Cerebellar nuclear complex (tissue), 1 donor: ENCODE measurements at places on chromosomes 3 and 15.

- peak; percentile 28 for DNase-seq
These were observed 69.7 kb upstream of the UBE3A start for GRCh38 chr15:25508369-25509002.

GRCh38 chr15:51093488-51093838, 1.2 kb downstream of the TNFAIP8L3 start:
- no peak for DNase-seq

DNA sequence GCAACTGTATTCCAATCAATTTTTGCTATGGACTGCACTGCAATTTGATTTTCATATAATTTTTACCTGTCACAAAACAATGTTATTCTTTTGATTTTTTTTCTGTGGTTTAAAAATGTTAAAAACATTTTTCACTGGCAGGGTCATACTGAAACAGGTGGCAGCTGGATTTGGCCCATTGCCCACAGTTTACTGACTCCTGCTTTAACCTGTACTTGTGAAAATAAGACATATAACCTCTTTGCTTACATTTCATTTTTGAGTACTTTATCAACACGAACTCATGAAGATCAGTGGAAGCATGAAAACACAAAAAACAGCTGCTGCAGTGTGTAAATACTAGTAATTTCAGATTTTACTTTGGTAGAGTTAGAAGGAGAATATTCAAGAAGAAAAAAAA, 313.1 kb downstream of the WDR72 start:
- no peak for DNase-seq

- DNase-seq: no peak
These were observed 23.3 kb downstream of the NEK11 start for GRCh38 chr3:131050001-131050400.

GRCh38 chr3:38032328-38032865, 3.0 kb upstream of the PLCD1 start:
- DNase-seq: no peak

DNA sequence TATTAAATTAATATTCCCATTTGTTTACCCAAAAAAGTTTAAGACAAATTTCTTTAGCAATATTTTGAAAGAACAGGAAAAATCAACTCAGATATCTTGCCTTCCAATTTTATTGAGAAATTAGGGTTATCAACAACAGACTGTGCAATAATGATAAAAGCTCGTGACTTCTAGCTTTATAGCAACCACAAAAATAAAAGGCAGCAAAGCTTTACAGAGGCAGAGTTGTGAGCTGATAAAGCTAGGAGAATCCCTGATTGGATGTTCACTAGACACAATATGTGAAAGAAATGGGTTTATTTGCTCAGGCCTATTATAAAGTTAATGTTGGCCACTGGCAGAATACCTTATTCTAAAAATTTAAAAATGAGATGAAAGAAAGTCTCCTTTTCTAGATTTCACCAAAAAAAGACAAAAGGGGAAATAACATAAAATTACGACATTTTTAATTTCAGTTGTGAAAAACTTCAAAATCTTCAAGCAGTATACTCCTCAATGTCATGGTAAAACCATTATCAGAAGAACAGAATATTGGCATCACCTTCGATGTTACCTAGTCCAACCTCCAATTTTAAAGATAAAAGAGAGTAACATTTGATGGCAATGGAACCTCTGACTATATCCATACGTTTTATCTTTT, 2.8 kb downstream of the VPS13C start:
- DNase-seq: no peak

GRCh38 chr3:156207802-156208685, 87.7 kb downstream of the KCNAB1 start:
- DNase-seq: no peak

GRCh38 chr3:171801738-171802589, 8.3 kb downstream of the PLD1 start:
- no peak for DNase-seq

DNA sequence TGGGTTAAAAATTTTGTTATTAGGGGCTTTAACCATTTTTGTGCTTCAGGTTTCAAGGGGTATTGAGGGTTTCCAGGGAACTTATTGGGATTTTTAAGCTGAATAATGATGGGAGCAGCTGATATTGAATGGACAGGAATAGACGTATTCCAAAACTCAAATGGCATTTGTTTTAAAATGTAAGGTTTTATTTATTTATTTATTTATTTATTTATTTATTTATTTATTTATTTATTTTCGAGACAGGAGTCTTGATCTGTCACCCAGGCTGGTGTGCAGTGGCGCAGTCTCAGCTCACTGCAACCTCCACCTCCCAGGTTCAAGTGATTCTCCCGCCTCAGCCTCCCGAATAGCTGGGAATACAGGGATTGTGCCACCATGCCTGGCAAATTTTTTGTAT, 22.2 kb upstream of the SENP7 start:
- no peak for DNase-seq

GRCh38 chr3:150783920-150784746, 21.2 kb upstream of the SIAH2 start:
- DNase-seq: no peak

DNA sequence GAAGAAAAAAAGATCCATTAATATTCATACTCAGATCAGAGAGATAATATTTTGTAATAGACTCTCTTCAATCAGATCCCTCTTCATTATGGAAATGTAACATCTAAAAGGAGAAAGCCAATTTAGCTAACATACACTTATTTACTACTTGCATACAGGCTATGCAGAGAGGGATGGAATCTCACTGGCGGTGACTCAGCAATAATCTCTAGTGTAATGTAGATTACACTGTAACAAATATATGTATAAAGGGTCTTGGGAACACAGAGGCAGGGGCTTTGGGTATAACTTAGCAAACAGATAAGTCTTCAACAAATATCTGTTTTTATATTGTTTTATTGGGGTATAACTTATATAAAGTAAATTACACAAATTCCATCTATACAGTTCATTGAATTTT, 69.6 kb downstream of the CGNL1 start:
- DNase-seq: no peak

DNA sequence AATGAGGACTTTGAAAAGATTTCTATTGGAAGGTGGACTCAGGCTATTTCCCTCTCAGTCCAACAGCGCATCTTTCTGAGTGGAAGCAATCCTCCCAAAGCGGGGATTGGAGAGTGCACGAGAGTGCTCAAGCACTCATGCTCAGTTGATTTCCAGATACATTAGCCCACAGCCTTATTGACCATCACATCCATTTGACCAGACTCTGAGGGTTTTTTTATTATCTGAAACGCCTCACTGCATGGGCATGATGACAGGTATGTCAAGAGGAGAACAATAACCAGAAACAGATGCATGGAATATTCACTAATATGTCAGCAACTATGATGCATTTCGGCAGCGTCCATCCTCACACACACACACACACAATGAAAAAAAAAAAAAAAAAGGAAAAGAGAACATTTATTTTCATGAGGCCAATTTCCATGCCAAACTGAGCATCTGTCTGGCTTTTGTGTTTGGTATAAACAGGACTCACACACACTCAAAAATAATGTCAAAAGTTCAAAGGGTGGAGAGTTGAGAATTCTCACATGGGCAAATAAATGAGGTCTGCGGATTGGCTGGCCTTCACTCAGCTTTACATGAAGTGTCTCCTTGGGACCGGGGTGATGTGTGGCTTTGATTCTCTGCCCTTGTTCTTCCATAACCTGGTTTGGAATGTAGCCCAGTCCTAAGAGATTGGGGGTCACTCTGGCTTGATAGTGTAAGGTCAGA, 371.6 kb downstream of the MCTP2 start:
- DNase-seq: no peak

DNA sequence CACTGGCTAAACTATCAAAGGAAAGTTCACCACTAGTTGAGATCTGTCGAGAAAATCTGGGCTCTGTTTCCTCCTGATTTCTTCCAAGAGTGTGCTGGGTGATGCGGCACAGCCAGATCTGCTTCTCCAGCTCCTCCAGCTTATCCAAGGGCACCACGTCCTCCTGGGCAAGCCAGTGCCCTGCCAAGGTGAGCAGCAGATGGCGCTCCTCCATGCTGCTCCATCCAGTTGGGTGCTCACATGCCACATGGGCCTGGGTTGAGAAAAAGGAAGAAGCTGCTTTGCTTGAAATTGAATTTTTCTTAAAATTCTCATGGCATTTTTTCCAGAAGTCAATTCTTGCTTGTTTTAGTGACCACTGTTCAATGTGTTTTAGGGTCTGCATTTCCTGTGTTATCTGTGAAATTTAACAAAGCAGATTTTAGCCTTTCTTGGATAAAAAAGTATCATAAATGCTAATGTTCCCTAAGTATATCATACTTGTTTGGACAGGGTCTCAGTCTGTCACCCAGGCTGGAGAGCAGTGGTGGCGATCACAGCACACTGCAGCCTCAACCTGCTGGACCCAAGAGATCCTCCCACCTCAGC, 47.3 kb downstream of the EIF3J start:
- no peak for DNase-seq

- DNase-seq: no peak
These were observed 21.9 kb downstream of the NRROS start for GRCh38 chr3:196661400-196661799.

DNA sequence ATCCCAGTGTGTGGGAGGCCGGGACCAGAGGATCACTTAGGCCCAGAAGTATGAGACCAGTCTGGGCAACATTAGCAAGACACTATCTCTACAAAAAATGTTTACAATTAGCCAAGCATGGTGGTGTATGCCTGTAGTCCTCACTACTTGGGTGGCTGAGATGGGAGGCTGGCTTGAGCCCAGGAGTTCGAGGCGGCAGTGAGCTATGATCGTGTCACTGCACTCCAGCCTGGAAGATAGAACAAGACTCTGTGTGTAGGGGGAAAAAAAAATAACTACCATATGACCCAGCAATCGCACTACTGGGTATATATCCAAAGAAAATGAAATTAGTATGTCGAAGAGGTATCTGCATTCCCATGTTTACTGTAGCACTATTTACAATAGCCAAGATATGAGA, 22.6 kb downstream of the RYK start:
- DNase-seq: no peak

- DNase-seq: no peak
These were observed 3.1 kb upstream of the RPAP1 start for GRCh38 chr15:41546851-41547786.

DNA sequence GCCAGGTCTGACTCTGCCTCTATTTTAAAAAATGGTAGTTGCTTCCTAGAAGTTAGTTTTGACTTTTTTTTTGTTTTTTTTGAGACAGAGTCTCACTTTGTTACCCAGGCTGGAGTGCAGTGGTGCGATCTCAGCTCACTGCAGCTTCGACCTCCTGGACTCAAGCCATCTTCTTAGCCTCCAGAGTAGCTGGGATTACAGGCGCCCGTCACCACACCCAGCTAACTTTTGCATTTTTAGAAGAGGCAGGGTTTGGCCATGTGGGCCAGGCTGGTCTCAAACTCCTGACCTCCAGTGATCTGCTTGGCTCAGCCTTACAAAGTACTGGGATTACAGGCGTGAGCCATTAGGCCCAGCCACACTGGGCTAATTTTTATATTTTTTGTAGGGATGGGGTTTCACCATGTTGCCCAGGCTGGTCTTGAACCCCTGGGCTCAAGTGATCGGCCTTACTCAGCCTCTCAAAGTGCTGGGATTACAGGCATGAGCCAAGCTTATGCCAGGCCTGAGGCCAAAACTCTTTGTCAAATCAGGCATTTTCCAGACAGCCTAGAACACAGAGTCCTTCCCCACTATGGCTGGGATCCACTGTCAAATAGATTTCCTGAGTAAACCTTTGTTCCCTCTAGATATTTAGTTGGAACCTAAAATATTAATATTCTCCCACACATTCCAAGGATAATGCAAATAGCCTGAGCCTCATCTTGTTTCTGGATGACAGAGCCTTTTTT, 13.7 kb downstream of the C3orf62 start:
- no peak for DNase-seq

GRCh38 chr3:155084567-155084966, 4.4 kb downstream of the MME start:
- no peak for DNase-seq

- no peak for DNase-seq
These were observed 207.8 kb downstream of the PLCL2 start for GRCh38 chr3:17092583-17092933.

DNA sequence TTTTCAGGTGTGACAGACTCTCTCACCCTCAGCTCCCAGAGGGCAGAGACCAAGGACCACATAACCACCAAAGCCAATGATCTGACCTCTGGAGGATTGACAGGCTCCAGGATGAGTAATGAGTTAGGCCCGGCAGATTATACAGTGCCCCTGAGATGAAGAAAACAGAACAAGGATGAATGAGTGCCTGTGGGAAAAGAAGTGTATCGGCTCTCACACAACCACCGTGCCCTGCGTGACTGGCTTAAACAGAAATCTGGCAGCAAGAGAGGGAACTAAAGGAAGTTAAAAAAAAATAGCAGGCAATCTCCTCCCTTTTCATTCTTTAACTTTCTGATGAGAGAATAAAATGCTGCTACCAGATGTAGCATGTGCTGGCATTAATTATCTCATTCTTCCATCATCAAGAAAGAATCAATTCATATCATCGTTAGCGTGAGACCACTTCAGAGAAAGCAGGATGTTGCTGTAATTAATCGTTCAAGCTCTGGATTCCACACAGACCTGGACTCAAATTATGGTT, 227.5 kb upstream of the COL8A1 start:
- no peak for DNase-seq

DNA sequence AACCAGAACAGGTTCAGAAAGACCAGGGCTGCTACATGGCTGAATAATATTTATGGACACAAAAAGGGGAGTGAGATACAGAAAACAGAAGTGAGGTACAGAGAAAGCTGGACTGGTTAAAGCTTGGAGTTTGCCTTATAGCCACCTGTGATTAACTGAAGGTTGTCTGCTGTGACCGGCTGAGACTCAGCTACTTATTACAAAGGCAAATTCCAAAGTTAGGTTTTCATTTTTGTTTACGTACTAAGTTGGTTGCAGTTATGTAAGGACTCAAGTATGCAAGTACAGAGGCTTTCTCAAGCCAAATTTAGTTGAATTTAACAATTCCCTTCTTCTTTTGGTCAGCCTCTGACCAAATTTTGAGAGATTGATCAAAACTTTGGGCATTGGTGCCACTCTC, 264.6 kb downstream of the THSD4 start:
- DNase-seq: no peak

GRCh38 chr3:9172851-9173321, 76.6 kb downstream of the SRGAP3 start:
- DNase-seq: no peak

- no peak for DNase-seq
These were observed 344.8 kb downstream of the ERC2 start for GRCh38 chr3:56123487-56123886.

GRCh38 chr15:65651831-65652749, 30.4 kb downstream of the SLC24A1 start:
- DNase-seq: no peak

GRCh38 chr3:88189361-88189810, 39.6 kb downstream of the C3orf38 start:
- no peak for DNase-seq
